ENCODE measurements at places on chromosomes 1 and 21.

DNA sequence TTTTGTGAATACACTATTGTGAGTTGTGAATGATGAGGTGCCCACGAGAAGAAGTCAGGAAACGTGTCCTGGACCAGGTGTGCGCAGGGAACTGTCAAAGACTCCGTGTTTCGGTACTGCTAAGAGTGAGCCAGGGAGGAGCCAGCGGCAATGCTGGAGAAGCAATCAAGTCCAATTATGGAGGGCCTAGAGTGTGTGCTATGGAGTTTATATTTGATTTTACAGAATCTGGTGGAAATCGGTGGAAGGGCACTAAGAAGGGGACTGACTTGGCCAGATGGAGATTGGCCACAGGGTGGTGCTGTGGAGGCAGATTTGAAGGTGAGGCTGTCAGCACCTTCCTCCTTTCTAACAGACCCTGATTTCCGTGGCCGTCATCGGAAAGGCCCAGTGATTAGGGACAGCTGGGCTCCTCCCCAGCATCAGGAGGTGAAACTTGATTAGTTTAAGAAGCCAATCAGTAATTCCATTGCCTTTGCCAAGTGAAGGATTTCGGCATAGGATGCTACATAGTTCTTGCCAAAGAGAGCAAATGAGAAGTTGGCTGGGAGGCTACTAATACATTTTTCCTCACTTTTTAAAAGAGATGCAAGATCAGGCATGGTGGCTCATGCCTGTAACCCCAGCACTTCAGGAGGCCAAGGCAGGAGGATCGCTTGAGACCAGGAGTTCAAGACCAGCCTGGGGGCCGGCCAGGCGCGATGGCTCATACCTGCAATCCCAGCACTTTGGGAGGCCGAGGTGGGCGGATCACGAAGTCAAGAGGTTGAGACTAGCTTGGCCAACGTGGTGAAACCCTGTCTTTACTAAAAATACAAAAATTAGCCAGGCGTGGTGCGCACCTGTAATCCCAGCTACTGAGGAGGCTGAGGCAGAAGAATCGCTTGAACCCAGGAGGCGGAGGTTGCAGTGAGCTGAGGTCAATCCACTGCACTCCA lies 7.0 kb downstream of the PTCH2 start:
- peak; percentile 86 for DNase-seq

DNA sequence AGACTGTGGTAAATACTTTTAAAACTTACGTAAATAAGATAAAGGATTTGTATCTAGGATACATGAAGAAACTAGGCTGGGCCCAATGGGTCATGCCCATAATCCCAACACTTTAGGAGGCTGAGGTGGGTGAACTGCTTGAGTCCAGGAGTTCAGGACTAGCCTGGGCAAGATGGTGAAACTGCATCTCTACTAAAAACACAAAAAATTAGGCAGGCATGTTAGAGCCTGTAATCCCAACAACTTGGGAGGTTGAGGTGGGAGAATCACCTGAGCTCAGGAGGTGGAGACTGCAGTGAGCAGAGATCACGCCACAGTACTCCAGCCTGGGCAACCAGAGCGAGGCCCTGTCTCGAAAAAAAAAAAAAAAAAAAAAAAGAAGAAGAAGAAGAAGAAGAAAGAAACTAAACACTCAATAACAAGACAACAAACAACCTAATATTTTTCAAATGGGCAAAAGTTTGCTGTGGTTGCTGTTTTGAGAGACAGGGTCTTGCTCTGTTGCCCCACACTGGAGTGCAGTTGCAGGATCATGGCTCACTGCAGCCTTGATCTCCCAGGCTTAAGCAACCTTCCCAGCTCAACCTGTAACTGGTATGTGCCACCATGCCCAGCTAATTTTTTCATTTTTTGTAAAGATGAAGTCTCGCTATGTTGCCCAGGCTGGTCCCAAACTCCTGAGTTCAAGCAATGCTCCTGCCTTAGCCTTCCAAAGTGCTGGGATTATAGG lies 78.3 kb downstream of the EIF4G3 start:
- no peak for DNase-seq

DNA sequence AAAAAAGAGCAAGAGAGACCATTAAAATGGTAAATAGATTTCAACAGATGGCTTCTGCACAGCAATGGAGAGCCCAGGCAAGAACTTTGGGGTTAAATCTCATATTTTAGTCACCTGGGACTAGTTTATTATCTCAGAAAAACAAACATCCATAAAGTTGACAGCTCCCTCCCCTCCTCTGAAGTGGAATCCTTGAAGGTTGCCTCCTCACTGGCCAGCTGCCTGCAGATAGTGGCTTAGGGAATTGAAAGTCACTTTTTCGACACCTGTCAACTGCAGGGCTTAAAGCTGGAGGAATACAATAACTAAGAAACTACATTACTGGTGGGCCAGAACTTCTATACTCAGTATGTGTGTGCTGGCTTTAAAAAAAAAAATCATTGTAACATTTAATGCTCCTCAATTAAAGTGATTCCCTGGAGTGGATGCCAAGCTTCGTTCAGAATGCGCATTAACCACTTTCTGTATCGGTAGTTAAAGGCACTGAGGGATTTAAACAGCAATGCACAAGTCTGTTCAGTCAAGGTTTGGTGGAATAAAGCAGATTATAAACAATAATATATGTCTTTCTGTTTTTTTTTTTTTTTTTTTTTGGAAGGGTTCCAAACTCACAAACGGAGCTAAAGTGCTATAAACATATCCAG lies 52.5 kb downstream of the LHX4 start:
- DNase-seq: no peak

DNA sequence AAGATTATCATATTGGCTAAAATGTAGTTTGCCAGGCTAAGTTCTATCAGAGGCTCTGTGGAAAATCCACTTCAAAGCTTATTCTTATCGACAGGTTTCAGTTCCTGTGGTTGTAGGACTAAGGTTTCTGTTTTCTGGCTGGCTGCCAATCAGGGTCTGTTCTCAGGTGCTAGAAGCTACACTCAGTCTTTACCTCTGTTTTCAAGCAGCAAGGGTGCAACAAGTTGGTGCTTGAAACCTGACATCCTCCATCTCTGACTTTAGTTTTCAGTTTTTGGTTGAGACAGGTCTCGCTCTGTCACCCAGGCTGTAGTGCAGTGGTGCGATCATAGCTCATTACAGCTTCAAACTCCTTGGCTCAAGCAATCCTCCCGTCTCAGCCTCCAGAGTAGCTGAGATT lies 15.3 kb upstream of the TMCO2 start:
- peak; percentile 27 for DNase-seq

DNA sequence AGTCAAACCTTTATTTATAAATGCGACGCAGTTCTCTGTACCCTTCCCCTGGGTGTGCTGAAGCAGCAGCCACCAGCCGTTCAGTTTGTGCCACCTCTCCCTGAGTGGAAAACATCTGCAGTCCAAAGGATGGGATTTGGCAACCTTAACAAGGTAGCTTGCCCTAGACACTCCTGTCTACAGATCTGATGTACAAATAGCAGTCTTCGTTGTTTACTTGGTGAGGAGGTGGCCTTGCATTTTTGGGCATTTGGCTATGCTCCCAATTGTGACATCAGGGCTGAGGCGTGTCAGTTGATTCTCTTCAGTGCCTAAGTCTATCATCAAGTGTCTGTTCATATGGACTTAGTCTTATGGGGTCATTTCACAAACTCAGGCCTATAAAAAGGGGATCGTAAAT lies 59.8 kb downstream of the KDM1A start:
- DNase-seq: no peak

GRCh38 chr1:24003331-24003972 lies 23.3 kb upstream of the SRSF10 start:
- no peak for DNase-seq

GRCh38 chr1:224173523-224173922 lies 9.5 kb upstream of the DEGS1 start:
- no peak for DNase-seq

DNA sequence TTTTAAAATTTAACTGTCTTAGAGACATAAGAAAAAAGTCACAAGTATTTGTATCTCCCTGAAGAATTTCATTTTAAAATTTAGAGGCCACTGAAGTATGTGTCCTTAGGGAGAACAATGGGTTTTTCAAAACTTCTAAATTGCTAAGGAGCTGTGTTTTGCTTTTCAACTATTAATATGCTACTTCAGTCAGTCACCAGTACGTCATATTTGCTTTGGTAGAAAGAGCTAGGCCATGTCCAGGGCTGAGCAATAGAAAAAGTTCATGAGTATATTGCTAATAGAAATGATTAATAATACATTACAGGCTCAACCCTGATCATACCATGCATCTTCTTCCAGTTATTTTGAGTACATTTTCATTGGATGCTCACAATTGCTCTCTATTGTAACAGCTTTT lies 1.7 kb upstream of the SGIP1 start:
- DNase-seq: no peak

- DNase-seq: no peak
Measured at GRCh38 chr1:224169718-224170270, 13.2 kb upstream of the DEGS1 start.

GRCh38 chr1:46133181-46133658 lies 791 bp upstream of the PIK3R3 start:
- no peak for DNase-seq

GRCh38 chr1:83554174-83554573 lies 444.8 kb downstream of the TTLL7 start:
- no peak for DNase-seq

DNA sequence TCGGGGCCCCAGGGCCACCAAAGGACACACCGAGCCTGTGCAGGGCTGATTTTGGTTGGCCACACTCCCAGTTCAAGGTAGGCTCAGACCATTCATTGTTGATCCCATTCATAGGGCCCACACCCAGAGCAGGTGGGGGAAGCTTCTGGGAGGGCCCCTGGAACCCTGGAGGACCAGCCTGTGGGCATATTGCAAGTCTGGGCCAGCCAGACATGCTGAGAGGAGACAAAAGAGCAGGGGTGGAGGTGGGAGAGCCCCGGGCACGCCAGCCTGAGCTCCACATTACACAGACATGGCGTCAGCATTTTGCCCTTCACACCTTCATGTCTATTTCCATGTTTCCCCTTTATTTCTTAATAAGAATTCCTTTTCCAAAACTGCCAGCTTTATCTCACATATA lies 25.7 kb downstream of the PMVK start:
- DNase-seq: no peak

DNA sequence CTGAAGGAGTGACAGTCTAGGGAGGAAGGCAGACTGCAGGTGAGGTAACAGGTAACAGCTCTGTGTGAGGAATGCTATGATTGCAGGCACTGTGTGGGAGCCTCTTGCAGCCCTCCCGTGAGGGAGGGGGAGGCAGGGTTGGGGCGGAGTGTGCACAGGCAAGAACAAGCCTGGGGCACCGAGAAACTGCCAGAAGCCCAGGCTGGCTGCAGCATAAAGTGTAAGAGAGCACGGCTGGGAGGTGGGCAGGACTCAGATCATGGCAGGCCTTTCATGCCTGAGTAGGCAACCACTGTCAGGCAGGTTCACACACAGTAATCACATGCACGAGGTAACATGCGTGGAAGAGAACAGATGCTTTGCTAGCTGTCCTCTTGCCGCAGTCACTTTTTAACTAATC lies 11.3 kb upstream of the RHEX start:
- DNase-seq: no peak

DNA sequence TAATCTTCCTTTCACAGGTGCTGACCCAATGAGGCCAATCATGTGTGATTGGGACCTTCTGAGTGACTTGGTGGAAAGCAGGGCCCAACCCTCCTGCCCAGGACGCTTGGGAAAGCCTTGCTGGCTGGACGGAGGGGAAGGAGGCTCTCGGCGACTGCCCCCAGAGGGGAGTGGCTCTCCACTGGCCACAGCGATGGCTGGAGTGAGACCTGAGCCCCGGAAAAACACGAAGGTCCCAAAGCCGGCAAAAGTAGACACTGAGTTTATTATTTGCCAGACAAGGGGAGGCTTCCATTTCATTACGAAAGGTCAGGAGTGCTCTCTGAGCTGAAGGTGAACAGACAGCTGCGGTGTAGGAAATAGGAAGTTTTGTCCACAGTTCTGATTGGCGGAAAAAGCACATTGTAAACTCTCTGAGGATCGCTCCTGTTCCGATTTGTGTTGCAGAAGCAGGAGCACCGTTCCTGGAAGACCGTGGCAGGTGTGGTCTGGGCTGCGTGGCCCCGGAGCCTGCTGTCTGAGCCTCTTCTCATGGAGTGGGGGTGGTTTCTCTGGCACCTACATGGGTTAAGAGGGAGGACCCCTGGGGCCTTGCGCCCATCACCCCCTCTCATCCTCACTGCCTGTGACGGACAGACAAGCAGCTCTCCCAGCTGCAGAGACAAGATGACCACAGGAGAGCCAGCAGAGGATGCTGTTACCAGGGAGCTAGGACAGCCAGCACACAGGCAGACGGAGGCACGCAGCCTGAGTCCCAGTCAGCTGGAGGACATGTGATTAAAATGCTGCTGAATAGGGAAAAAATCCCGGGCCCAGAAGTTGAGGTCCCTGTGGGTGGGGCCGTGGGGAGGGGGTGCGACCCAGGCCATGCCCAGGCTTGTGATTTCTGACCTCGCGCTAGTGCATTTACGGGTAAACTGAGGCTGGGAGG lies 41.5 kb downstream of the KRTAP10-1 start:
- no peak for DNase-seq

DNA sequence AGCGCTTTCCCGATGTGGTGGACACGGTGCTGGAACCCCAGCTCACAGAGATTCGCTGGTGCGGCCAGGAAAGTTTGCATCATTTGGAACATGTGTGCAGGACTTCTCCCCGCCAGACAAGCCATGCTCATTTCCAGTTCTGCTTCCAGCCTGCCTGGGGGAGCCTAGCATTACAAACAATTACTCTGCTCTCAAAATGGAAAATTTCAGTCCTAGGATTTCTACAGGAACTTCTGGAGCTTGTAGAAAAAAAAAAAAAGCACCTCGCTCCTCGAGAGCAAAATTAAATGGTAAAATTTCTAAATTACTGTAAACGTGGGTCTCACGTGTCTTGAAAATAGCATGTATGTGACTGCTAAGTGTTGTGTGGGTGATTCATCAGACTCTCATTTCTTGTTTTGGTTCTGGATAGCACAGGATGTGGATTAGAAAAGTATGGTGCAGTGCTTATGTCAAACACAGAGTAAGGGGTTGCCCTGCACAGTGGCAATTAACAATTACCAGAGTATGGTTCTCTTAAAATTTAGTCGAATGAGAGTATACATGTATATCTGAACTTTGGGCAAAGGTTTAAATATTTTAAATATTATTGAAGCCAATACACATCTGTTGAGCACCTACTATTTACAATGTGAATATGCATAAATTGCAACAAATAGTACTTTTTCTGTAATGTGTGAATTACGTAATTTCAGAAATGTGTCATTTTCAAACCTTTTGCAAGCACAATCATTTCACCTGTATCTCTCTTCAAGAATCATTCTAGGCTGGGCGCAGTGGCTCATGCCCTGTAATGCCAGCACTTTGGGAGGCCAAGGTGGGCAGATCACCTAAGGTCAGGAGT lies 61.8 kb upstream of the PTGFRN start:
- no peak for DNase-seq
